ENCODE measurements at places on chromosomes 13 and 19.
A peak's percentile ranks its signal among the peaks of the same experiment; 100 is the strongest.

DNA sequence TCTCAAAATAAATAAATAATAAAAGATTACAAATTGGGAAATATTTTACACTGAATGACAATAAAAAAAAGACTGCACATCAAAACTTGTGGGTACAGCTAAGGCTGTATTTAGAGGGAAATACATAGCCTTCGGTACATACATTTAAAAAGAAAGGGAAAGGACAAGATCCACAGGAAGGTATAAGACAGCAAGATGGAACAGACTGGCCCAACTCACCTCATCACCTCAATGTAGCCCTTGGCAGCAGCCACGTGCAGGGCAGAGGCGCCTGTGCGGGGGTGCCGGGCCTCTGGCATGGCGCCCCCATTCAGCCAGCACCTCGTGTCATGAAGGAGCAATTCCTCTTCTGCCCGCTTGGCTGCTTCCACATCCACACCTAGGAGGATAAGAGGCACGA, 14.2 kb downstream of the PPP1R12C start:
- DNase-seq = no peak

DNA sequence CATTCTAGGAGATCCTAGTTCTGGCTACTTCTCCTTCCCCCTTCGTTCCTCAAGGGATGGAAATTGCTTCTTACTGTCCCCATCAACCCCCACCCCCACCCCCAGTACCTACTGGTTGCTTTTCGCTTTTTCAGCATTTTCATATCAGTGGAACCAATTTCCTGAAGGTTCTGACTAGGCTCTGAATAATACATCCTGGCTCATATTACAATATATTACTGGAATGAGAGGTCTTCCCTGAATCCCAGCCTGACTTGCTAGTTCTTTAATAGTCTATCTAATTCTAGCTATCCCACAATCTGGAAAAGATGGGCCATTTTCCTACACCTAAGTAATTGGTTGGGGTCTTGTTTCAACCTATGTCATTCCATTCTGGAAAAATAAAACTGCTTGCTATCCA, 207.4 kb downstream of the COG6 start:
- no peak for DNase-seq

DNA sequence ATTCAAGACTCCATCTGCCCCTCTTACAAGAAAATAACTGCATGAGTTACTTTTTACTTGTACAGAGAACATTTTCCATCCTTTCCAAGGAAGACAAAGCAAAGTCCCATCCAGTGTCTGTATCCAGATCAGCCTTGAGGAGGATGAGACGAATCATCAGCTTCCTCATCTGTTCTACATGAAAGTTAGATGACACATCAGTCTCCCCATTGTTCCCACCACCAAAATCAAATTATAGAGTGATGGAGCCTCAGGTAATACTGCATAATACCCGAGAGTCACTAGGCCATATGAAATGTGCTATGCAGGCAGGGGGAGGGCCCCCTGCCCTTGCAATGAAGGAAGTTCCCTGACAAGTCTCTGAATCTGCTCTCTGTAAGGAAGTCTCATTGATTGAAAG, 1244.6 kb upstream of the SLC10A2 start:
- DNase-seq = no peak

DNA sequence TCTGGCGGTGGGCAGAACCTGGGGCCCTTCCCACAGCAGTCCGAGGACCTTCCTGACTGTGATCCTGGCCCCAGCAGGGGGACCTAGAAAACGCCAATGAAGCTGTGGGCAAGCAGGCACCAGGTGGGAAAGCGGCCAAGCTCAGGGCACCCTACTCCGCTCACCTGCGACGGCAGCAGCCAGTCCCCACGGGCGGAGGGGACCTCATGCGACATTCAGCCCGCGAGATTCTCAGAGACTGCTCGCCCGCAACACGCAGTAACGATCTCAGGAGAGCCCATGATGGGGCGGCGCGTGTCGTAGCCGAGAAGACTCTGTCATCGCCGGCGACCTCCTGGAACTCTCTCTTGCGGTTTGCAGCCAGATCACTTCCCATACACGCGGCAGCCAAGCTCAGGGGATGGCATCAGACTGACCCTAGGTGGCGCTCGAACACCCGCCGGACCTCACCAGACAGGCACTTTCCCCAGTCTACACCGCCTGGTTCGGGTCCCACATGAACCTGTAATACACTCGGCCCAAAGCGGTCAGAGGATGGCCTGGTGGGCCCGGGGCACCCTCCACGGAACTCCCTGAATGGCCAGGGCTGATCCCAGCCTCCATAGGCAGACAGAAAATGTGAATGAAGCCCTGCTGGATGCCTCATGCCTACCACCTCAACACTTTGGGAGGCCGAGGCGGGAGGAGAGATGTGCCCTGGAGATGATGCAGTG, 26.5 kb downstream of the MAN2B1 start:
- DNase-seq = peak; percentile 92

DNA sequence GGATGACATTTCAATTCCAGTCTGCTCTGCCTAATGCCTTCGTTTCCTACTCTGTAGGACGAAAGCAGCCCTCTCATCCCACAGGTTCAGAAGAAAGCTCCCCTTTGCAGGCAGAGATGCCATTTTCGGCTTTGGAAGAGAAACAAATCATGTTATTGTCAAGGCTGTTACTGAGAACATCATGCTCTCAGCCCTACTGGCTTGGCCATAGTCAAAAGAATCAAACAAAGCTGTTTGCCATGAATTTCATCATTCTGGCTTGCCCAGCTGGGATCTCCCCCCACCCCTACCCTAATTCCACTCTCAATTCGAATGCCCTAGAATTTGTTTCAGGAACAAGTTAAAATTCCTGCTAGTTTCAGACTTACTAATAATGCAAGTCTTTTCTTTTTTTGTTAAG, 162.3 kb upstream of the SERP2 start:
- DNase-seq = no peak

DNA sequence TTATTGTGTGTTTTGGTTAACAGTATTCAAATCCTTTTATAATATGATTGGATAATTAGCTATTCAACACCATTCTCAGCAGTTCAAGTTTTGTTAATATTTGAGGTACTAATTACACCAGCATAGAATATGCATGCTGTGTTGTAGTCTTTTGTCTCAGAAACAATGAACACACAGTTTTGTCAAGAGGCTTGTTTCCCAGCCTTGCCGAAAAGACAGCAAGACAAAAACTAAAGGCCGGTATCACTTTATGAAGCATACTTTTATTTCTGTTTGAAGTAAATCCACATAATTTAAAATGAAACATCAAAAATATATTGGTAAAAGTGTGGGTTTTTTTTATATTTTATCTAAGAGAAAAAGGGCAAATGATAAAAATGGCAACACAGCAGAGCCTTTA, 7.5 kb downstream of the GPR180 start:
- DNase-seq = no peak

All from suppressor macrophage treated with lipopolysaccharide for 4 hours (primary cell).